ENCODE measurements at places on chromosomes 5 and 9.
A peak's percentile ranks its signal among the peaks of the same experiment; 100 is the strongest.

DNA sequence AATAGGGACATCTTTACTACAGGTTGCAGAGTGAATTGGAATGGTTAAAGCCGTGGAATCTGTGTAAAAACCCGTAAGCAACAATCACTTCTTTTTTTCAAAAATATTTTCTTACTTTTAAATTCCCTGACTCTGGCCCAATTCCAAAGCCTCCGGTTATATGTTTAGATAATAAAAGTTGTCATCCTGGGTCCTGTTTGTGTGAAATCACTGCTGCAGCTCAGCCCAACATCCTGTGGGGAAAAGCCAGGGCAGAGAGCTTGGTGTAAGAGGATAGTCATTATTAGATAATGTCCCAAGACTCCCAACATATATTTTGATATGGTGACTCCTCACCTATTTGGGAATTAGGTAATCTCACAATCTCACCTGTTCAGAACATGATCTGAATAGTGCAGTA, 586.0 kb upstream of the BRINP1 start:
- DNase-seq: no peak

DNA sequence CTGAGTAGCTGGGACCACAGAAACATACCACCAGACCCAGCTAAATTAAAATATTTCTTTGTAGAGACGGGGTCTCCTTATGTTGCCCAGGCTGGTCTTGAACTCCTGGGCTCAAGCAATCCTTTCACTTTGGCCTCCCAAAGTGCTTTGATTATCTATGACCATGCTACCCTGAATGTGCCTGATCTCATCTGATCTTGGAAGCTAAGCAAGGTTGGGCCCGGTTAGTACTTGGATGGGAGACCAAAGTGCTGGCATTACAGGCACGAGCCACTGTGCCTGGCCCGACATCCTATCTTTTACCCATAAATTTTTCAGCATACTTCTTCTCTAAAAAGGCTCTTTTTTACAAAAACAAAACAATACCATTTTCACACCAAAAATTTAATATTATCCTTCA, 137.0 kb upstream of the LRRTM2 start:
- DNase-seq: no peak

- peak; percentile 94 for DNase-seq
Observed at GRCh38 chr9:36487482-36488388, 85.0 kb upstream of the MELK start.

DNA sequence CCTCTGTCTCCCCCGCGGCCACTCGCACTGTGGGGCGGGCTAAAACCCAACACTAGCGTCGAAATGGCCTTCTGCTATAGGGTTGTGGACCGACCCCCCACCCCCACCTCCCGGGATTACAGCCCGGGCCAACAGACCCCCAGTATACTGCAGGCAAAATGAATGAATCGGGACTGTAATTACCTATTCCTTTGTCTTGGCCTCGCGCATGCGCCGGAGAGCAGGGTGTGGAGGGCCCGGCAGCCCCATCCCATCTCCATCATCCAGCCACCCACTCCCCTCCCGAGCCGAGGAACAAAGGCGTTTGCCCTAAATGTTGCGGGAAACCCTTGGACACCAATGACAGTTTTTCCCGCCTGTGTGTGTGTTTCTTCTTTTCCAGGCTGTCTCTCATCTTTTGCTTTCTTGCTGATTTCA, 1.6 kb downstream of the BASP1 start:
- peak; percentile 60 for DNase-seq

DNA sequence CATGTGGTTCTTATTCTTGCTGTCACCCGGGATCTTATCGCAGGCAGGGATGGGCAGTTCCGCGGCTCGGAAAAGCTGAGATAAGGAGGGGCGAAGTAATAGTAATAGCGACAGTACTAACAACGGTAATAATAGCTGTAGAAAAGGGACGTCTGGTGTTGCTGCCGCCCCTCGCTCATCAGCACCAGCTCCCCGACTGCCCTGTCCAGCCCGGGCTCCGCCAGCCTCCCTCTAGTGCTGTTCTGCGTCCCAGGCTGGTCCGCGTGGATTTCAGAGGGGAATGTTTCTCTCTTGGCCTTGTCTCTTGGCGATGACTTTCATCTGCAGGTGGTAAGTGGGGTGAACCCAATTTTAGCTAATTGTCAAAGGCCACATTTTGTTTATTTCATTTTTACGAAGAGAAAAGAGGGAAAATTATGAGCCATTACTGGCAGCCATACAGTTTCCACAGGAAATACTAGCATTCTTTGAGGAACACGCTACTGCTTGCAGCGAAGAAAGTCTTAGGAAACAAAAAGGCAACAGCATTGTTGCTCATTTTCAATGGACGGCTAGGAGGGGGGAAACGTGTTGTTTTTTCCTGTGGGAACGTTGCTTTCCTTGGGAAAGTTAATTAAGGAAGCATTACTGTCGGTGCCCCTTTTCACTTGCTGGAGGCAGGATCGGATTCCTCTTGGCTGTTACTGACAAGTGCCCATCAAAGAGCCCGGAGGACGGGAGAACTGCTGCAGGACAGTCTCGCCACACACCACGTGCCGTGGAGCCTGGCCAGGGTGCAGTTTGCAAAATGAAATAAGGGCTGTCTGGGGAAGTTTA, 762 bp downstream of the SNCAIP start:
- DNase-seq: peak; percentile 31
